ENCODE measurements at places on chromosomes 4 and X. TPM values are rescaled to one million over a fixed set of nuclear protein-coding genes. Genes with fewer than 3 reads are reported as not detected.

The SPOCK3 gene
- not detected for total RNA-seq

The DCAF8L2 gene
- not detected for total RNA-seq

The QRFPR gene
- not detected for total RNA-seq

DNA sequence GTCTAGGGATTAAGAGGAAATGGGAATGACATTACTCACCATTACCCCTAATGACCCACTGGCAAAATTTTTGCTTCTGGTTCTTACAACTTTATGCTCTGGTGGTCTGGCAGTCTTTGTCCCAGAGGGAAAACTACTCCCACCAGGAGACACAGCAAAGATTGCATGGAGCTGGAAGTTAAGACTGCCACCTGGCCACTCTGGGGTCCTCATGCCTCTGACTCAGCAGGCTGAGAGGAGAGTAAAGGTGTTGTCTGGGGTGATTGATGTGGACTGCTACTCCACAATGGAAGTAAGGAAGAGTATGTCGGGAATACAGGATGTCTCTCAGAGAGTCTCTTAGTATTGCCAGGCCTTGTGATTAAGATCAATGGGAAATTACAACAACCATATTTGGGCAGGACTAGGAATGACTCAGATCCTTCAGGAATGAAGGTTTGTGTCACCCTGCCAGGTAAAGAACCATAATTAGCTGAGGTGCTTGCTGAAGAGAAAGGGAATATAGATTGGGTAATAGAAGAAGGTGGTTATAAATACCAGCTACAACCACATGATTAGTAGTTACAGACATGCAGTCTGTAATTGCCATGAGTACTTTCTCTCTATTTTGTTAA, 215.5 kb downstream of the GPAT3 start:
- no peak for DNase-seq

DNA sequence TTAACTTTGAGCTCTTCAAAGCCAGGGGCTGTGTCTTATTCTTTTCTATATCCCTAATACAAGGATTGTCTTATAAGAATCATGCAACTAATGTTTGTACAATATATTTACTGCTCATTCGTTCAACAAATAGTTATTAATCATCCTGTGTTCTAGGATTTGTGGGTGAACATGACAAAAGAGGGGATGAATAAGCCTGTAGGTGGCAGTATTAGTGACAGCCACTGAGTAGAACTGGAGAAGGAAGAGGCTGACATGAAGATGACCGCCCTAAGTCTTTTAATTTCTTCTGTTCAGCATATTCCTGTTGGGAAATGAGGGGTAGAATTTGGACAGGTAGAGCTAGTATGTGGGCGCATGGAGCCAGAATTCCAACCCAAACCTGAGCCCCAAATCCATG, 11.9 kb upstream of the LINC00632 start:
- DNase-seq, result no peak

The TLR3 gene
- 7.1 TPM for total RNA-seq

The PCDH19 gene
- 8.8 TPM for total RNA-seq

GRCh38 chr4:1010395-1011021, 918 bp upstream of the FGFRL1 start:
- peak; percentile 61 for DNase-seq

The UGT2B17 gene
- not detected for total RNA-seq

The GLRB gene
- total RNA-seq, result 2.2 TPM

The PPP4R3C gene
- total RNA-seq, result not detected

GRCh38 chrX:78603908-78604307, 55.2 kb downstream of the RTL3 start:
- no peak for DNase-seq

- DNase-seq, result peak; percentile 54
Measured at GRCh38 chr4:122826553-122827257, at the start of gene FGF2. TSS of gene FGF2 (plus strand) at chr4:122826831. CDS start at chr4:122827175, 344 bp downstream.

The FABP2 gene
- not detected for total RNA-seq

DNA sequence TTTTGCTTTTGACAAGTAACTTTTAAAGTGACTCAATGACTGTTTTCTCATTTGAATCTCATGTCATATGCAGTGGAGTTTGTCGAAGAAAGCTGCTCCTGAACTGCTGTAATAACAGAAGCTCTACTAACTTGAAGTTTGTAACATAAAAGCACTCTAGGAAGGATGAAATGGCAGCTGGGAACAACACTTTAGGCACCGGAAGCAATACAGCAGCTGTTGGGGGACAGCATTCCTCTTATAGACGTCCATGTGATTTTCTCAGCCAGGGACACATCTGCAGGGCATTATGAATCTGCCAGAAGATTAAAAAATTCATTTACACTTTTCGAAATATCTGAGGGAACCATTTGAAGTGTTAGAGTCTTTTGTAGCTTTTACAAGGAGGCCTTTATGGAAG, 1035.8 kb downstream of the ADGRL3 start:
- no peak for DNase-seq

The LDOC1 gene
- total RNA-seq, result 5.4 TPM

The AKAP14 gene
- total RNA-seq, result not detected

The RBM3 gene
- total RNA-seq, result 235 TPM

DNA sequence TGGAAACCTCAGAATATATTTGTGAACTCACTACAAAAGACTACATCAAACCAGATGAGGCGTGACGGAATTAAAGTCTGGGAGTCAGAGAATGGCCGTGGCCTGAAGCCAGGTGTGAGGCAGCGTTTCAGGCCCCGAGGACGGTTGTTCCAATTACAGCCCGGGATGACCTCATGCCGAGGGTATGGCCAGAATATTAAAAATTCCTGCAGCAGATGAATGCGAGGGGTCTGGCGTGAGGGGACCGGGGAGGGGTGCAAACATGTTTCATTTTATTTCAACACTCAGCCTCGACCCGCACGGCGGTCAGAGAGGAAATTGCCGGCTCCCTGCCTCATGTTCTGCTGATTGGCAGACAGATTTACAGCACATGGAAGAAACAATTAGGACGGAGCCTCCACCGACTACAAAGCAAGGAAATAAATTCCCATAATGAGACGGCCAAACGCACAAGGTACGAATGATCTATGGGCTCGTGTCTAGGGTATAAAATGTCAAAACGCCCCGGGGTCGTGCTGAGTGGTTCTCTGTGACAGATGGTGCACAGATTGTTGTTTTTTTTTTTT, 289.7 kb downstream of the SHOX start:
- no peak for DNase-seq

- no peak for DNase-seq
Measured at GRCh38 chrX:87063642-87064041, 454.0 kb upstream of the KLHL4 start.

GRCh38 chr4:163566257-163566796, 71.8 kb downstream of the TMA16 start:
- no peak for DNase-seq

GRCh38 chr4:89836897-89837384, at the start of gene SNCA:
TSS of gene SNCA (minus strand) at chr4:89837161. CDS start at chr4:89835667, 1,494 bp downstream.
- peak; percentile 37 for DNase-seq

- DNase-seq, result no peak
Measured at GRCh38 chr4:158162631-158163030, 10.2 kb downstream of the GASK1B start.

The GSX2 gene
- total RNA-seq, result 3.3 TPM

DNA sequence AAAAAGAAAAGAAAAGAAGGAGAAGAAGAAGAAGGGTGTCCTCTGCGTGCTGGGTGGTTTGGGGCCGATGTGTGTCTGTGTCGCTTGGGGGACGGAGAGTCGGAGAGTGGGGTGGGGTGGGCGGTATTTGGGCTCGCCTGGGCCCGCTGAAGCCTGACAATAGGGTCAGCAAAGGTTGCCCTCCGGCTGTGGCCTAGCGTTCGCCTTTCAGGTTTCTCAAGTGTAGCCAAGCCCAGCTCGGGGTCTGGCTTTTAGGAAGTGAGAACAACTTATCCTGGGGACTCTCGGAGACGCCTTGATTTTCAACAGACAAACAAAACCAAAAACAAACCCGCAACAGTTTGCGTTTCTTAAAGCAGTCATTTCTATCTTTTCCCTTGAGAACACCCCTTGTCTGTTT, 4.1 kb upstream of the SOX3 start:
- no peak for DNase-seq

DNA sequence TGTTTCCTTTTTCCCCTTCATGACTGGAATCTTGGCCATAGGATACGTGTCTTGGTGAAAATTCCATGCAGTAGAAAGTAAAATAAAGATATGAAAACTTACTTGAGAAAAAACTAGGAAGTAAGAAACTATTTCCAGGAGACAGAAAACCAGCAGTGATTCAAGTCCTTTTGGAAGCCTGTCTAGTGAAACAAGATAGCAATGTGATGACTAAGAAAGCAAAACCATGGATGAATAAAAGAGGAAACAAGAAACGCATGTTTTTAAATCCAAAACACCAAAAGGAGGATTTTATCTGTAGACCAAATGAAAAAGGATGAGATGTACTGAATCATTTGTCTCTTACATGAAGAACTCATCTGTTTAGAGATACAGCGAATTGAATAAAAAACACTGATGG, 1430.0 kb downstream of the ARAP2 start:
- no peak for DNase-seq

DNA sequence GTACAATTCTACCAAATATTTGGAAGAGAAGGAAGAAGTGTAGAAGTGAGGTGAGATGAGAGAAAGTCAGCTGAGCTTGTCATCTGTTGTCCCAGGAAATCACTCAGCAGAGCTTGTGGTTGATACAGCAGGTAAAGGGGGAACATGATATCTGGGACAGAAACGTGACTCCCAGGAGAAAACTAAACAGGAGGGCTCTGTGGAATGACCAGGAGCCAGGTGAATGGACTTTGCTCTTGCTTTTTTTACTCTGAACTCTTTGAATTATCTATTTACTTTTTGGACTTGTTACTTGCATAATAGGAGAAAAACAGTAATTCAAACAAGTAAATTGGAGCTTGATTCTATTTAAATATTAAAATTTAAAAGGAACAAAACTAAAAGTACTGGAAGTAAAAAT, 555.6 kb upstream of the FRG1 start:
- DNase-seq, result no peak

GRCh38 chr4:73589887-73590801, 30.1 kb downstream of the RASSF6 start:
- DNase-seq, result no peak

The MAGEA2B gene
- total RNA-seq, result not detected

The GPRASP1 gene
- total RNA-seq, result 17.0 TPM

DNA sequence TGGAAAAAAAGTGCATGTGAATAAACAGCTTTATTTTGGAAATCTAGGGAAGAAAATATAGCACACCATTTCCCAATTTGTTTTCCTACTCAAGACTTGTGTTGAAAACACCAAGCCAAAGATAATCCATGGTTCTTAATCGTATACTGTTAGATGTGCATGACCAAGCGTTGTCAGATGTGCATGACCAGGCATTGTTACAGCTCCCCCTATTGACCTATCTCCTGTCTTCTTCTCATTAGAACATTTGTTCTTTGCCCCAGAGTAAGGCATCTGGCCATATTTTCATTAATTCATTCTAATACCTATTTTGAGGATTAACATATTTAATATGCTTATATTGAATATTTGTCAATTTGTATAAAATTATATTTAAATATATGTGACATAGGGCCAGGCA, 14.4 kb upstream of the VCX start:
- DNase-seq, result no peak
